CD8-positive, alpha-beta memory T cell (primary cell): ENCODE measurements at places on chromosomes 3 and 15. TPM values are rescaled to one million over a fixed set of nuclear protein-coding genes. Genes with fewer than 3 reads are reported as not detected.

Gene TNFAIP8L3
- 2.1 TPM for total RNA-seq

DNA sequence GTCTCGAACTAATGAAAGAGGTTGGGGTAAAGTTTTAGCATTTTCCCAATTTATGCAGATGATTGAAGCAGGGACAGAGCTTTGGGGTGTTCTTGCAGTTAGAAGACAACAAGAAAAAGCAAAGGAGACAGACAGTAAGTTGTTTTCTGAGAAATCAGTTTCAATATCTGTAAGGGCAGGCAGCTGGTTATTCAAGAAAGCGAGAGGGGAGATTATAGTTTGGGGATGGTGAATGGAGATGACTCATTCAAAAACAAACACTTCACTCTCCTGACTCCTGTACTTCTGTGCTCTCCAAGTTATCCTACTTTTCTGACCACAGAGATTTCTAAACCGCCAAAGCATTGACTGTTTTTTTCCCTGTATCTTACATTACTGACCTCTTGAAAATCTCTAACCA is 352.0 kb downstream of the GAP43 start:
- H3K4me3 ChIP-seq, result no peak overlapping the region
- H3K27me3 ChIP-seq, result no peaks in the 10 kb centered on the region
- no peak for DNase-seq
- no peak overlapping the region for H3K27ac ChIP-seq

GRCh38 chr3:9194509-9195184 is 54.8 kb downstream of the SRGAP3 start:
- H3K27me3 ChIP-seq, result no peaks in the 10 kb centered on the region
- no peak overlapping the region for H3K4me3 ChIP-seq
- H3K27ac ChIP-seq, result no peak overlapping the region
- no peaks in the 10 kb centered on the region for H3K36me3 ChIP-seq

- H3K36me3 ChIP-seq, result no peaks in the 10 kb centered on the region
- no peaks in the 10 kb centered on the region for H3K27me3 ChIP-seq
- no peak overlapping the region for H3K27ac ChIP-seq
- H3K4me3 ChIP-seq, result no peak overlapping the region
These were observed 12.1 kb downstream of the LACTB start for GRCh38 chr15:63133786-63134185.

GRCh38 chr3:135736740-135737139 is 228.8 kb upstream of the PPP2R3A start:
- no peak for DNase-seq
- H3K27ac ChIP-seq, result no peak overlapping the region
- no peak overlapping the region for H3K4me3 ChIP-seq
- H3K4me1 ChIP-seq, result no peaks in the 10 kb centered on the region
- no peaks in the 10 kb centered on the region for H3K36me3 ChIP-seq
- no peaks in the 10 kb centered on the region for H3K27me3 ChIP-seq
